ENCODE measurements at places on chromosomes 12 and 14.

GRCh38 chr12:89873745-89874144 is 165.1 kb upstream of the ATP2B1 start:
- DNase-seq: no peak

DNA sequence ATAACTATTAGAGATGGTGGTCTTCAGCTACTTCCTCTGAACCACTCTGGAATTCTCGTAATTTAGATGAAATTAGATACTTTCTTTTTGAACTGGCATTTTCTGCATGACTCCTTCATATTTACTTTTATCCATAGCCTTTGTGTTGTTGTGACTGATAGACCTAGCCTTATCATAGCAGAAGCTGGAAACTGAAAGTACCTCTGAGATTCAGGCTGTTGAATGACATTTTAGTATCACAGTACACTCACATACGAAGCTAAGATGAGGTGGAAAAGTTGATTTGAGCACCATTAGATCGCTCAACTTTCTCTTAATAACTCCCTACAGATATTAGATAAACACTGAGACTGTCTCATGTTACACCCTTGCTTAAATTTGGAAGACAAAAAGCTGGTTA is 525.1 kb upstream of the FBXO33 start:
- no peak for DNase-seq

- DNase-seq: peak; percentile 83
Observed at GRCh38 chr14:99602788-99603415, 1.1 kb downstream of the CCDC85C start.

- no peak for DNase-seq
Observed at GRCh38 chr12:32891956-32892355, 4.6 kb downstream of the PKP2 start.

DNA sequence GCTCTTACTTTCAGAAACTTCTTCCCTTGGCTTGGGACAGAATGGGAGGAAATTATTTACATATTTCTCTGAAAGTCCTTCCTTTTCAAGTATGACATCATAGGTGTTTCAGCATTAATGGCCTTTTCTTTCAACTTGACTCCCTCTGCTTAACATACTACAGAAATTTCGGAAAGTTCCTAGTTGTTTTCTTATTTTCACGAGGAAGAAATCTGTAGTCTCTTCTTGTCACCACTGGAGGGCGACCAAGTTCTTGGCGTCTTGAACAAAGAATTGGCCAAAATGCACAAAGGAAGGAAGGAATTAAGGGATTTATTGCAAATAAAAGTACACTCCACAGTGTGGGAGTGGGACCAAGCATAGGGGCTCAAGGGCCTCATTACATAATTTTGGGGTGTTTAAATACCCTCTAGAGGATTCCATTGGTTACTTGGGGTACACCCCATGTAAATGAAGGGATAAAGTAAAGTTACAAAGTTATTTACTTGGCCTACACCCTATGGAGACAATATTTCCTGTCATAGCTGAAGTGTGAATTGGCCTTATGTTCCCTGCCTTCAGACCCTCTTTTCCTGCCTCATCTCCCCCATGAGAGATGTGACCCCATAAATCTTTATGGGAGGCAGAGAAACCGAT is 70.4 kb downstream of the RPL10L start:
- no peak for DNase-seq

- DNase-seq: no peak
Observed at GRCh38 chr12:62133440-62133839, 126.8 kb upstream of the USP15 start.

DNA sequence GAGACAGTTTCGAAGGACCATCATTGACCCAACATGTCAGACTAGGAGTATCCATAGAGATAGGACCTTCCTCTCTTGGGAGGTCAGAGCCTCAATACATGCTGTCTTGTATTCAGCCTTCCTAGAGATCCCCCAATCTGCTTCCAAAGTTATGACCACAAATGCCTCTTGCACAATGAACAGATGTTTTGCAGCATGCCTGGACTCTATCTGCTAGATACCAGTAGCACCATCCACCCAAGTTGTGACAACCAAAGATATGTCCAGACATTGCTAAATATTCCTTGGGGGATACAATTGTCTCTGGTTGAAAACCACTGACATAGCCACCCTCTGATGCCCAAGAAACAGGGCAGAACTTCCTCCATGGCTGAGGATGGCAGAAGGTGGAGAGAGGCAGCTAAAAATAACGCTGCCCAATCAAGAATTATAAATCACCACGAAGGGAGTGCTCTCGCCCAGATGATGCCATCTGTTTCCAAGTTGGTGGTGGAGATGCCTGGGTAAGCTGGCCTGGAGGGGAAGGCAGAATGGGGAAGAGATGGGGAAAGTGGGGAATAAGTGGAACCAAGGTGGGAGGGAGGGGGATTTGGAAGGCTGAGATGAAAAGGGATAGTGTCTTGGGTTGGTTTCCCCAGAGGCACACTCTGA is 42.9 kb upstream of the NOS1 start:
- no peak for DNase-seq

DNA sequence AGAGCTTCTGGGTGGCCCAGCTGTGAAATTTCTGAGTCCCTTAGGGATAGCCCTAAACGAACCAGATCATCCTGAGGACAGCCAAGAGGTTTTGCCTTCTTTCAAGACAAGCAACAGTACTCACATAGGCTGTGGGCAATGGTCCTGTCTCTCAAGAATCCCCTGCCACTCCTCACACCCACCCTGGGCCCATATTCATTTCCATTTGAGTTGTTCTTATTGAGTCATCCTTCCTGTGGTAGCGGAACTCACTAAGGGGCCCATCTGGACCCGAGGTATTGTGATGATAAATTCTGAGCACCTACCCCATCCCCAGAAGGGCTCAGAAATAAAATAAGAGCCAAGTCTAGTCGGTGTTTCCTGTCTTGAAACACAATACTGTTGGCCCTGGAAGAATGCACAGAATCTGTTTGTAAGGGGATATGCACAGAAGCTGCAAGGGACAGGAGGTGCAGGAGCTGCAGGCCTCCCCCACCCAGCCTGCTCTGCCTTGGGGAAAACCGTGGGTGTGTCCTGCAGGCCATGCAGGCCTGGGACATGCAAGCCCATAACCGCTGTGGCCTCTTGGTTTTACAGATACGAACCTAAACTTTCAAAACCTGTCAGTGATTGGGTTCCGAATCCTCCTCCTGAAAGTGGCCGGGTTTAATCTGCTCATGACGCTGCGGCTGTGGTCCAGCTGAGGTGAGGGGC is 38.9 kb downstream of the DAD1 start:
- no peak for DNase-seq

- DNase-seq: no peak
Observed at GRCh38 chr12:4068981-4069669, 195.9 kb upstream of the PARP11 start.

DNA sequence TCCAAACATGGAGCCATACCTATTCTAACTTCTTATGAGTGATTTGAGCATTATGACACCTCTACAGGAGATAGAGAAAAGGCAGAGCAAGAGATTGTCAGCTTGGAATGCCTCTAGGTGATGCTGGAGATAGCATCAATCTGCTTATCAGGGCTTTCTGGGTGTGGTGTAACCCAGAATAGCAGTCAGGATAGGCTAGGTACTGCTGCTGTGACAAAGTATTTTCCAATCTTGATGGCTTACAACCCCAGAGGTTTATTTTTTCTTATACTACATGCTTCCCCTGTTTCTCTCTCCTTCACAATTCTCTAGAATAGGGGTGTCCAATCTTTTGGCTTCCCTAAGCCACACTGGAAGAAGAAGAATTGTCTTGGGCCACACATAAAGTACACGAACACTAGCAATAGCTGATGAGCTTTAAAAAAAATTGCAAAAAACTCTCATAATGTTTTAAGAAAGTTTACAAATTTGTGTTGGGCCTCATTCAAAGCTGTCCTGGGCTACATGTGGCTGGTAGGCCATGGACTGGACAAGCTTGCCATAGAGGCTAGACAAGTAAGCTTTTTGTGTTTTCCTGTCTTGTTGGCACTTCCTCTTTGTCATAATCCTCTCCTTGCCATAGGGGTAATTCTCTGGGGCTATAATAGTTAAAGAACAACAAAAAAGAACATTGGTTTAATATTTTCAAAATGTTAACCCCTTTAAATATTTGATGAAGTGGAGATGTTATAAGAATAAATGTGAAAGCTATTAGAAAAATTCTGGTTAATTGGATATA is 123.9 kb upstream of the PMCH start:
- no peak for DNase-seq

DNA sequence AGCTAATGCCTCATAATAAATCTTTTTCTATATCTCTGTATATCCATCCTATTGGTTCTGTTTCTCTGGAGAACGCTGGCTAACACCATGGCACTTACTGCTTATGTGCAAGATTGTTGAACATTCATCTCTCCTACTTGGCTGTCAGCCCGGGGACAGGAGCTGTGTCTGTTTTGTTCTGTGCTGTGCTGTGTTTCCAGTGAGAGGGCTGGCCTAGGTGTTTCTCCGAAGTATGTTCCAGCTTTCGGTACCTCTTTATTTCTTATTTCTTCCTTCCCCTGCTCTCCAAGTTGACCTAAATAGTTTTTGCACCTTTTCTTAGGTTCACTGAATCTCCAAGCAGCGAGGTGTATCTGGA is 18.8 kb upstream of the NR4A1 start:
- DNase-seq: no peak

DNA sequence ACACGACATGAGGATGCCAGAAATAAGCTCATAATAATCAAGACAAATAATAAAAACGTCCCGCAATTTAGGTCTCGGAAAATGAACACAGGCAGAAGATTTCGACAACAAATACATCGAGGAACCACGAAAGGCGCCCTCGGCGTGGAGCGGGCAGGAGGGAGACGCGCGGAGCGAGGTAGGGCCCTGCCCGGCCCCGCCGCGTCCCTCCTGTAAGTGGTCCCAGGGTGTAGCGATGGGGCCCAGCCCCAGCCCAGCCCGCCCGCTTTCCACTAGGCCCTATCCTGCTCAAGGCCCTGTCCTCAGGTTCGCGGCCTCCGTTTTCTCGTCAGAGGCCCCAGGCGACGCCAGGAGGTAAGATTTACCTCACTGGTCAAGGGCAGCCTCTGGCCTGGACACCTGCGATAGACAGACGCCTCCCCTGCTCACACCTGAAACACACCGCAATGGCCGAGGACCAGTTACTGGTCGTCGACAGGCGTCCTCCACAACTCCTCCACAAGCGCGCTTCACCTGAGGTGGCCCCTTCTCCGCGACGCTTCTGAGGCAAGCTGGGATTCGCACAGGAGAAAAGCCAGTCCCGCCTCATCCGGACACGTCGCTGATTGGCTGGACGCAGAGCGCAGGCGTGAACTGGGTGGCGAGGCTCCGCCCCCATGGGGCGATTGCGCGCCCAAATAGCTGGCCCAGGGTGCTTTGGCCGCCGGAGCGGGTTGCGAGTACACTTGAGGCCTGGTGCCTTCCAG is at the start of gene SYCP3:
TSS of gene SYCP3 (minus strand) at position 543 of the 746 bp plus-strand sequence. CDS start 1,527 bp downstream, outside the sequence.
- no peak for DNase-seq

- no peak for DNase-seq
Observed at GRCh38 chr12:88432531-88433490, 147.5 kb downstream of the KITLG start.

- no peak for DNase-seq
Observed at GRCh38 chr12:30026621-30027234, 243.0 kb upstream of the TMTC1 start.

DNA sequence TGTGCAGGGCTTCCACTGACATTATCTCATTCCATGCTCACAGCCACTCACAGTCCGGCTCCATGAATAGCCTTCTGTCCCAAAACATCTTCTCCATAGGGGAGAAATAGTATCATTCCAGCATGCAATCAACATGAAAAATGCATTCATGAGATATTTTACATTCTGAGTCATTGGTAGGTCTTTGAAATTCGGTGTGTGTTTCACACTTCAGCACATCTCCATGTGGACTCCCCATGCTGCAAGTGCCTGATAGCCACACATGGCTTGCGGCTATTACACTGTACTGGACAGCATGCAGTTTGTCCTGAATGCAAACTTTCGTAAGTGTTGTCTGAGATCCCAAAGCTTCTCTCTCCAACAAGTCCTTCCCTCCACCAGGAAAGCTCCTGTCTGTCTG is 449.3 kb downstream of the MED13L start:
- no peak for DNase-seq

DNA sequence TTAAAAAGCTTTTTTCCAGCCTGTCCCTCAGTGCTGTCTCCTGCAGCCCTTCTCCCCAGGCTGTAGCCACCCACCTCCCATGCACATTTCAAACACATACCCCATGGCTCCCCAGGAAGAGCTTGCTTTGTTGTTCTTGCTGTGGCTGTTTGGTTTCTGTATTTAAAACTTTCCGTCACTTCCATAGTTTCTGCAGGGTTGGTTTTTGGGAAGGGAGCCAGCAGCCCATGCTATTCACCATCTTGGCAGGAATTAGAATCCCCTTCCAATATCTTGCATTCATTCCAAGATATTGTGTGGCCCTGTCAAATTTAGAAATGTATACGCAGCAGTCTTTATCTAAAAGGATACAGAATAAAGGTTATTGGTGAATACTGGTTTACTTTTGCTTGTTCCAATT is 29.6 kb downstream of the CFAP251 start:
- DNase-seq: no peak

DNA sequence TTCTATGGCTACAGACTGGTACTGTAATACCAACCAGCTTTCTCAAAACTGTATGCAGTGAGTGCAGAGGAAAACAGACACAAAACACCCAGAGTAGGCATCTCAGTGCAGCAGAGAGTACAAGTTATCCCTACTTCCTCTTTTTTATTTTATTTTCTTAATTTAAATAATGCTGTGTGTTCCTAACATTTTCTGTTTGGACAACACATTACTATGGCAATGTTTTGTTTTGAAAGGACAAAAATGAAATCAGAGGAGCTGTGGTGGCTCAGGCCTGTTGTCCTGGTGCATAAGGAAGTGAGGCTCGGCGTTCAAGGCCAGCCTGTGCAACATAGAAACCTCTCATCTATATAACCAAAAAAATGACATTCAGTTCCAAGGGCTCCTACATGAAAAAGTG is 33.7 kb upstream of the SELPLG start:
- no peak for DNase-seq

DNA sequence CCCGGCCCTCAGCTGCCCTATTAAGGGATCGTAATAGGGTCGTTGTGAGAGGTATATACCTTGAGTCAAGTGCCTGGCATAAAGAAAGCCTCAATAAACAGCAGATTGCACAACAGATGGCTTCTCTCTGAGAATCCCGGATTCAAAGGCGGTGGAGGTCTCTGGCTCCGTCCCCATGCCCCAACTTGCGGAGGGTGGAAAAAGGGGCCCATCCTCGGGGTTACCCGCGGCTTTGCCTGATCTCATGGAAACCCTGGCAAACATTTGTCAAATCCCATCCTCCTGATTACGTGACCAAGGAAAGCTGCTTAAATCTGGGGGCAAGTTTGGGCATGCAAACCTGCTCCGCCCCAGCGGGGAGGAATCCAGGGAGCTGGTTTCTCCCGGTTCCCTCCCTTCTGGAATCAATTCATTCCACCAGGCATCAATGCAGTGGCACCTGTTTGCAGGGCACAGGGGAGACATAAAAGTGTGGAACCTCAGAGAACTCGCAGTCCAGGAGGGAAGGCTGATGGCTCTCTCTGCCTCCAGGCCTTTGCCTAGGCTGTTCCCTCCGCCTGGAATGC is 12.3 kb downstream of the TRPV4 start:
- no peak for DNase-seq

- no peak for DNase-seq
Observed at GRCh38 chr14:102196039-102196901, 56.6 kb downstream of the WDR20 start.

- DNase-seq: no peak
Observed at GRCh38 chr14:73896521-73896920, 9.9 kb downstream of the ZNF410 start.
